ENCODE measurements at places on chromosomes 7 and 10.

DNA sequence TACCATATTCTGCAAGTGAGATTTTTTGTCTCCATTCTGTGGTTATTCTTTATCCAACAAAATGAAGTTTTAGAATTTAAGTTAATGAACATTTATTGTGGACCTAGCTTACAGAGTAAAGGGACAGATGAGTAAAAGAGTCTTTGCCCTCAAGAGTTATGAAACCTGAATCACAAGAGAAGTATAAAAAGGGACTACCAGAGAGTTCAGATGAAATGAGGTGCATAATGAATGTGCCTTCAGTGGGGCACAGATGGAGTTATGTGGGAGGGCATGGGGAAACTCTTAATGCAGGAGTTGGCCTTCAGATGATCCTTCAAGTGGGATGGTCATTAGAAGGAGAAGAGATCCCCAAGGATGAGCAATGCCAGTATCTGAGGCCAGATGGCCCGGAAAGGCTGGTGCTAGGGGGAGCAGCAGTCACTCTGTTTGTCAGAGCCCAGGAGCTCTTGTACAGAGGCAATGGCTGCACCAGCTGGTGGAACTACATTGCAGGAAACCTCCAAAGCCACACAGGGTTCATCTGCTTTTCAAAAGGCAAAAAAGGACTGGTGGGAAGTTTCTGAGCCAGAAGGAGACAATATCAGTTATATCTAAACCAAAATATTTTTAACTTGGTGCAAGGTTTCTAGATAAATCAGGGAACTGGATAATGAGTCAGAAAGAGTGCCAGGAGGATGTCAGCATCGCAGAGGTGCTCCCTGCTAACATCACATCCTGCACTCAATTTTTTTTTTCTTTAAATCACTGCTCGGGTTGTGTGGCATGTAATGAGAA, 162.0 kb downstream of the KLF6 start:
- DNase-seq = no peak

GRCh38 chr7:123712619-123713018, 36.2 kb downstream of the WASL start:
- DNase-seq = no peak

DNA sequence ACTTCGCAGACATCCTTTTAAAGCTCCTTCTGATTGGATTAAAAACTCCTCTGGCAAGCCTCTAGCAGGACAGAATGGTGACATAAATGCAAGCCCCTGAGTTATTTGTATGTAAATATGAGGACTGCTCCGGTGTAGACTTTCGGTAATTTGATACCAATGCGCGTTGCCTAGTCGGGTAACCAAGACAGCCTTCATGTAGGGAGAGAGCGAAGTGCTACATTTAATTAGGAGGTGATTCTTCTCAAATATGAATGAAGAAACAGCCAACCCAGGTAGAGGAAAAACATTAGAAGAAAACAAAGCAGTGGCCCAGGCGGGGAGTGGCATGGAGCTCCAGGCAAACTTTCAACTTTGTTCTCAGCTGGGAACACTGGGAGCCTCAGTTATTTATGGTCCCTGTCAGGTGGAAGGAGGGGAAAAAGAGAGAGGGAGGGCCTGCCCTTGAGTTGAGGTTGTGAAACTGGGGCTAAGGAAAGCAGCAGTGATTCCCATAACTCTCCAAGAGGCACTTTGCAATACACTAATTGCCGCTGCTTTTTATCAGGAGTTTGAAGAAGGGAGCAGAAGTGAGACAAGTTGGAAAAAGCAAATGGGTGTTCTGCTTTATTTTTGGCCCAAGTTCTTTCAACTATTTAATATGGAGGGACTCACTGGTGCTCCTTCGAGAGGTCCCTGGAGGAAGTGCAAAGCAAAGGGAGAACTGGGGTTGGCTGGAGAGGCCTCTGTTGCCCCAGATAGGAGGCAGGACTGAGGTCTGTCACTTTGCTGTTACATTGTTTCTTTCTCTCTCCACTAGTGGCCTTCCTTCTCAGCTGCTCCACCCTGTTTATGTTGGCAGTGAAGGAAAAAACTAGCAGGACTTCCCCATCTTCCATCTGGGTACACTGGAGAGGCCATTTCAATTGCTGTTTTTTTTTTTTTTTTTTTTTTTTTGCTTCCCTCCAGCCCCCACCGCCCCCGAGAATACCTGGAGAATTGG, 234.6 kb upstream of the CCDC6 start:
- DNase-seq = no peak

DNA sequence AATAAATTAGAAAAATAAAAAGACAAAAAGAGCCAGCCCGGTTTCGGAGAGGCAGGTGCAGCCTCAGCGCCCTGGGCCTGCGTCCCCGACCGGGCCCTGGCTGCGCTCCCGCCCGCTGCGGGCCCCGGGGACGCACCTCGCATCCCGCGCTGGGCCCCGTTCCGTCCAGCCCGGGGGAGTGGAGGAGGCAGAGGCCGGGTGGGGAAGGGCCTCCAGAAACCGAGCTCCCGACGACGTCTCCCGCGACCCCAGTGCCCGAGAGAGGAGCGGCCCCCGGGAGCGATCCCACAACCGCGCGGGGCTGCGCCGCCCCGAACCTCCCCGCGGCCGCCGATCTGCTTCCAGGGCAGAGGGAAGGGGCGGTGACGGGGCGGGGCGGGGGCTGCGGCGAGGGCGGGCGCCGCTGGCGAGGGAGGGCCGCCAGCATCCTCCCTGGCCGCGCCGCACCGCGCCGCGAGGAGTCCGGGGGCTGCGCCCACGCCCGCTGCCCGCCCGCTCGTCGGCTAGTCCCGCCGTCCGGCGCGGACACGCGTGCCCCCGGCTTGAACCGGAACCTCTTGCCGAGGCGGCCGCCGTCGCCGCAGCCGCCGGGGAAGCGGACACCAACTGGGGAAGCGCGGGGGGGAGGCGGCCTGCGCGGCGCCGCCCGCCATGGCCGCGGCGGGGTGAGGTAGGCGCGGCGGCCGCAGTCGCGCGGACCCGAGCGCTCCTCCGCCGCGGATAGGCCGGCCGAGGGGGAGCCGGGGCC, at the start of gene CCNY:
Gene CCNY, plus strand, starts transcription at position 426 of the 748 bp plus-strand sequence. CDS start 545 bp downstream, outside the sequence.
- peak; percentile 66 for DNase-seq

- DNase-seq = no peak
Measured at GRCh38 chr7:127978421-127978820, 52.8 kb downstream of the LRRC4 start.

DNA sequence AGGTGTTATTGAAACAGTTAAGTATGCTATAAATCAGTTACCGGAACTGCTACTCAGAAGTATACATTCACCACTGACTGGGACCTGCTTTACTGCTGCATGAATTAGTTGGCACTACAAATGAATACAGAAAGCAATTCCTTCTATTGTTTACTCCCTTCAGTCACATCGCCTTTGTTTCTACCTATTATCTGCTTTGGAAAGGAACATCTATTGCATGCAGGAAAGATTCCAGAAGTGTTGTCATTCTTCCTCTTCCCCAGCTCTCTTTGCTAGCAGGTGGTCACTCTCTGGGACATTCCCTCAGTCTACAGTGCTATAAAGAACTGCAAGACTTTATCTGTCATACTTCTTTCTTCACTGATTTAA, 131.3 kb downstream of the ANK3 start:
- no peak for DNase-seq

GRCh38 chr10:3064423-3064822, 2.9 kb upstream of the PFKP start:
- no peak for DNase-seq

DNA sequence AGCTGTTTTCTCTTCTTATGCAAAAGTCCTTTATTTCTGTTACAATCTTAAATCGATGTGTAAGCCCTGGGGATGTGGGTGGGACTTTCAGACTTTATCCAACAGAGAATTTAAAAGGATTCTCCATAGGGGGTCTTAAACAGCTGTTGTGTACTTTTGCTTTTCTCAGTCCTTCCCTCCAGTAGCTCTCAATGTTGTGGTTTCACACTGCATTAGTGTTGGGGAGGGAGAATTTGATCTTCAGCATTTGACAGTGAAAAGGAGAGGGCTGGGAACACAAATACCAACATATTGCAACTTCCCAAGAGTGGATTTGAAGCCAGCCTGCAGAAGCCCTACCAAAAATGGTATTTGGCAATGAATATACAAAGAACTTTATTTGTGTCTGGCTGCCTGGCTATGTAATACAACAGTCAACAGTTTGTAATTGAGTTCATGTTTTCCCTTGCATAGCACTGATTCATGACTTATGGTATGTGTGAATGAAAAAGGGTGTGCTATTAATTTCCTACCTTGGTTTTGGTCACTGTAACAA, 80.1 kb upstream of the CAPZA2 start:
- DNase-seq = no peak

- DNase-seq = peak; percentile 52
Measured at GRCh38 chr10:71795248-71795647, 21.9 kb upstream of the VSIR start.

DNA sequence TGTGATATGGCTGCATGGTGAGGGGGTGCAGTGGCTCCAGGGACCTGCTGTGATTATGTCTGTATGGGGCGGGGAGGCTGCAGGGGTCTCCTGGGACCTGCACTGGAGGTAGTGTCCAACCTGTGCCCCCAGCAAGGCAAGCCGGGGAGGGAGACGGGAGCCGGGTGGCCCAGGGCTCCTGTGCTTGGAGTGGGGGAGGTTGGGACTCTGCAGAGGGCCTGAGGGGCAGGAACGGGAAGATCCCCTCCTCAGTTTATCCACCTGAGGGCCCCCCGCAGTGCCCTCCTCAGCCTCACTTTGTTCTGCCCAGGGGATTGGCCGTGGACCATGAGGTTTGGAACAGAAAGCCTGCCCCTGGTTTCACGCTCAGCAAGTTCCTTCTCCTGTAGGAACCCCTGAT, 22.8 kb upstream of the PWWP2B start:
- no peak for DNase-seq

DNA sequence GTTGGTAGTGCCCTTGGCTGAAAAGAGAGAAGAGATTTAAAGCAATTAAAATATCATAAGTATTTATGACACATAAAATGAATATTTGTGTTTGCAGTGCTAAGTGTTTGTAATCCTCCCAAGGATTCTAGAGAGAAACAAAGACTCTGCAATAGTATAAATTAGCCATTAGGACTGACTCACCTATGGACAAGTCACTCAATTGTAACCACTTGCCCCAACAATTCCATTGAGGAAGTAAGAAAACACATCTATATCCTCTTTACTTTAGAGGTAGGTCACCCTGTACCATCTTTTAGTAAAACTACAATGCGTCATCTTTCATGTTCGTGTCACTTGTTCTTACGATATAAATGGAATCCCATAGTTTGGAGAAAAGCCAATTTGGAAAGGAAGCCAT, 85.7 kb upstream of the INHBA start:
- peak; percentile 53 for DNase-seq

DNA sequence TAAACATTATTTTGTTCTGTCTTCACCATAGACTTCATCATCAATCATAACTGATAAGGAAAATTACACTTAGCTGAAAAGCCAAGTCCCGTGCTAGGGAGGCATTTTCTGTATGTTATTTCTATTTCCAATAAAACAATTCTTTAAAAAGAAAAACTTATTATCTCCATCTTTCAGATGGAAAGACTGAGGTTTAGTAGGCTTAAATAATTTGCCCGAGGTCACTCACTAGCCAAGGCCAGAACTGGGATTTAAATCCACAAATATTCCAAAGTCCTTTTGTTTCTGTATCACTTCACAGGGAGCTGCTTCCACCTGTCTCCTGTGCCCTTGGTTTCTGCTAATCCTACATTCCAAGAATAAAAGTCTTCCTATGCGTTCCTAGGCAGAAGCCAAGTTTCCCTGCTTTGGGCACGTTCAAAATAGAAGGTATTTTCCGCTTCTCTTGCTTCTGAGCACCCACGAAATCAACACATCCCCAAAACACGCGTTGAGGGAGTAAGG, 732 bp downstream of the CPVL start:
- DNase-seq = no peak

- DNase-seq = no peak
Measured at GRCh38 chr7:76513817-76514799, 3.8 kb downstream of the UPK3B start.

DNA sequence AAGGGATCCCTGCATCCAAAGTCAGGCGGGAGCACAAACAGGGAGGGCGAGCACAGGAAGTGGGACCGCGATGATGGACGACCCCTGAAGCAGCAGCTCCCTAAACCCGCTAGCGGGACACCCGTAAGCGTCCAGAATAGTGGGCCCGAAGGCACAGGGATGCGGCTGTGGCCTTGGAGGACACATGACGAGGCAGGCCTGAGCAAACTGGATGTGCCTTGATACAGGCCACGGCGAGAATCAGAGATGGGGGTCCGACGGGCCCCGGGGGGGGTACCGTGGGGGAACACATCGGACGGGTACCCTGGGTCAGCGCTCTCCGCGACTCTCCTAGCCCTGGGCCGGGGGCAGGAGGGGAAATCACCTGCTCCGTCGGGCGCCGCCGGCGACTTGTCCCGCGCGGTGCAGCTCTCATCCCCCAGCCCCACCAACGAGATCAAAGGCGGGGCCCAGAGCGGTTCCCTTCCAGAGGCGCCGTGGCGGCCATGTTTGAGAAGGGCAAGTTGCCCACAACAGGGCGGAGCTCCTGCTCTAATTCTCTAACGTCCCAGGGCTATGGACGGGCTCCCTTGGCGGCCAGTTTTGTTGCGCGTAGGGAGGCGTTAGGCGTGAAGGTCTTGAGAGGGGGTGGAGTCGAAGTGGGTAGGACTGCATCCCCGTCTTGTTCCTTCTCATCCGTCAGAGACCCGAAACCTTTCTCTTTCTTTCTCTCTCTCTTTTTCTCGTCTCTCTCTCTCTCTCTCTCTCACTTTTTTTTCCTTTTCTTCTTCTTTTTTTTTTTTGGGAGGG, at the start of gene CUEDC2:
Gene CUEDC2, minus strand, starts transcription at position 413 of the 789 bp plus-strand sequence. CDS start 7,386 bp downstream, outside the sequence.
- DNase-seq = peak; percentile 95

- DNase-seq = no peak
Measured at GRCh38 chr10:130227883-130228282, 91.7 kb downstream of the GLRX3 start.

- DNase-seq = no peak
Measured at GRCh38 chr7:72028267-72028666, 383.9 kb downstream of the CALN1 start.

GRCh38 chr7:137081321-137082093, 213.1 kb downstream of the CHRM2 start:
- DNase-seq = no peak

DNA sequence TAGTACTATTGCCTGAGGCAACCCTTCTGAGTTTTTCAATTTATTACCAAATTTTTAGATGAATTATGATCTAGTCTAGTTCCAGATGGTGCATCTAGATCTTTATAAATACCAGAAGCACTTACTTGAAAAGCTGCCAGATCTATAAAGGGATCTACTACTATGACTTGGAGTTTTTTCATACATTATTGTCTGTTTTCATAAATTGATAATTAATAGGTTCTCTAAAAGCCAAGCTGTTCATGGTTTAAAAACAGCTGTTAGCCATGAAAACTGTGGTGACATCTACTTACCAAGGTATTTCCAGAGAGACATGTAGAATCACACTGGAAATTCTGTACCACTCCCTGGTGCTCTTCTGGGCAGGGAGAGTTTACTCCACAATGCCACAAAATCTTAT, 786.5 kb upstream of the C7orf33 start:
- DNase-seq = no peak

DNA sequence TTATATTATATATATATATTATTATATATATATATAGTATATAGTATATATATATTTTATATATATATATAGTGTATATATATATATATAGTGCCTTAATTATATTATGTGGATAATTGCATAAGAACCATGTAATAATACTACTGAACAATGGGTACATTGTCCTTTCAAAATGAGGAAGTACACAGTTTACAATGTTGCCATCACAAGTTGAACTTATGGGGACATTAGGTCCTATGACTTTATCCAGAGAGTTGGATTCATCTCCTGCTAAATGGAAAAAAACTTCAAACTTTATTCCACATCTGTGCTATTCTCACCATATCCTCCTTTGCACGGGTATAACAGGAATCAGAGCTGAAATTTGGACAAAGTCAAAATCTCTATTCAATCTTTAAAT, 105.0 kb upstream of the AGR3 start:
- no peak for DNase-seq

All from RWPE1 (cell line).